ENCODE measurements at places on chromosomes 7 and 10. TPM values are rescaled to one million over a fixed set of nuclear protein-coding genes. Genes with fewer than 3 reads are reported as not detected.

DNA sequence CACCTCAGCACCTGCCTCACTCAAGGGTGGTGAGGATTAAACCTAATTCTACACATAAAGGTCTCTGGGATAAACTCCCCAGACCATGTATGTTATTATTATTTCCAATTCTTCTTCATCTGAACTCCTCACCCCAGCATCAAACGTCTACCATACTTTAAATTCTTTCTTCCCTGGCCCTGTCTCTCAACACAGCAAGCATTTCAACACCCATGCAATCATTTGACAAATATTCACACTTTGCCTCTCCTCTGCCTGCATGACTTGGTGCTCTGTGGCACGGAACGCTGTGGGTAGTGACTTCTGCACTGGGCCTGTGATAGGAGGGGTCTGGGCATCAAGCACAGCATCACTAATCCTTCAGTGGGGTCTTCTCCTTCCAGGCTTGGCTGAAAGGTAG lies 490.8 kb downstream of the TNS3 start:
- DNase-seq, result no peak

GRCh38 chr10:83582407-83583095 lies 556.8 kb upstream of the GHITM start:
- DNase-seq, result no peak

Gene BAZ1B
- 8.9 TPM for polyA plus RNA-seq

- no peak for DNase-seq
These were observed 149.0 kb upstream of the TMEM106B start for GRCh38 chr7:12062062-12062461.

- DNase-seq, result no peak
These were observed 230.3 kb upstream of the PRSS58 start for GRCh38 chr7:142488036-142488633.

GRCh38 chr10:11560076-11560709 lies 51.3 kb downstream of the USP6NL start:
- DNase-seq, result peak; percentile 37

GRCh38 chr7:25448301-25448700 lies 220.0 kb upstream of the NPVF start:
- no peak for DNase-seq

- DNase-seq, result no peak
These were observed 1.5 kb downstream of the GDF2 start for GRCh38 chr10:47323636-47324296.

DNA sequence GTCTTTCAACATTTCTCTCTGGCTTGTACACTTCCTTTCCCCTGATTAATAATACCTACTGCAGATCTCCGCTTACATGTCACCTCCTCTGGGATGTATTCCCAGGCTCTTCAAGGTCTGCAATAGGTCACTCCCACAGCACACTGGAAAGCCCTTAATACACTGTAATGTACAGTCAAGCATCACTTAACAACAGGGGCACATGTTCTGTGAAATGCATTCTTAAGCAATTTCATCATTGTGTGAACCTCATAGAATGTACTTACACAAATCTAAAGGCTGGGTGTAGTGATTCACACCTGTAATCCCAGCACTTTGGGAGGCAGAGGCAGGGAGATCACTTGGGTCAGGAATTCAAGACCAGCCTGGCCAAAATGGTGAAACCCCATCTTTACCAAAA lies 1.9 kb downstream of the COX15 start:
- no peak for DNase-seq

Gene SUPV3L1
- polyA plus RNA-seq, result 42.7 TPM

GRCh38 chr10:108301002-108301401 lies 1136.5 kb upstream of the SORCS1 start:
- no peak for DNase-seq

Gene GSDME
- polyA plus RNA-seq, result 3.9 TPM

Data from stomach (tissue), 19 donors.